Activated T-helper 17 cell treated with anti-CD3 and anti-CD28 coated beads, Interleukin-2, amount 50 U/mL, for 72 hours (primary cell): ENCODE measurements at places on chromosomes 6 and 20. TPM values are rescaled to one million over a fixed set of nuclear protein-coding genes. Genes with fewer than 3 reads are reported as not detected.
A peak's percentile ranks its signal among the peaks of the same experiment; 100 is the strongest.

Gene TNFRSF6B
- total RNA-seq, result not detected

Gene TBP
- total RNA-seq, result 25.6 TPM

DNA sequence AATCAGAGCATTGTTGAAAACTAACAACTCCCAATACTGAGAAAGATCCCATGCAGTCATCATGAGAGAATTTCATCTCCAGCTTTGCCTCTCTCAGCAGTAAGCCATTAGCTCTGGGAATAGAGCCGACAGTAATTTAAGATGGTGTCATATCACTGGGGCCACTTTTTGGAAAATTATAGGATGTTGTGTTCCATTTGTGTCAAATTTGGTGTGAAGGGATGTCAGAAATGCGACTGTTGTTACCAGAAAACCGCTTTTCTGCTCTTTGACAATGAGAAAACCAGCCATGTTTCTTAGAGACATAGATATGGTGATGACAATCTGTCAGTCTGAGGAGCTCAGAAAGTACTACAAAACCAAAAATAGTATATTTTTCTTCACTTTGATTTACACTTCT is 106.3 kb upstream of the KHDRBS2 start:
- ATAC-seq, result no peak

GRCh38 chr20:48949304-48950170 is 28.0 kb downstream of the ARFGEF2 start:
- no peak for ATAC-seq

GRCh38 chr6:145561095-145562072 is 173.9 kb downstream of the EPM2A start:
- no peak for ATAC-seq

DNA sequence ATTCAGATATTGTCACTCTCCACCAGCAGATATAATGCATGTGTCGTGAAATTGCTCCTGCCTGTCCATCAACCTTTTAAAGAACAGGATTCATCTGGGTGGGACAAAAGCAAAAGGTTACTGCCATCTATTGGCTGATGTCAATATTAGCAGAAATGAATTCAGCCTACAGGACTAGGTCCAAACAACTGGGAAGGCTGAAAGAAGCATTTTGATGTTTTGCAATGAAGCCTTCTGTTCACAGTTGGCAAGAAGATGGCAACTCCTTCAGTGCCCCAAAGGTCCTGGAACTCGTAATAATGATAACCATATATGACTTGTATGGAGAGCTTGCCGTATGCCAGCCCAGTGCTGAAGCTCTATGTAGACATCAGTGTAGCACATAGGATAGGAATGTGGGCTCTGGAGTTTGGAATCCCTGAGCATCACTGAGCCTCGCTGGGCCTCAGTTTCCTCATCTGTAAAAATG is 7.5 kb downstream of the BCAS1 start:
- ATAC-seq, result peak; percentile 41

- ATAC-seq, result no peak
These were observed 75.1 kb upstream of the B3GAT2 start for GRCh38 chr6:71031912-71032311.

DNA sequence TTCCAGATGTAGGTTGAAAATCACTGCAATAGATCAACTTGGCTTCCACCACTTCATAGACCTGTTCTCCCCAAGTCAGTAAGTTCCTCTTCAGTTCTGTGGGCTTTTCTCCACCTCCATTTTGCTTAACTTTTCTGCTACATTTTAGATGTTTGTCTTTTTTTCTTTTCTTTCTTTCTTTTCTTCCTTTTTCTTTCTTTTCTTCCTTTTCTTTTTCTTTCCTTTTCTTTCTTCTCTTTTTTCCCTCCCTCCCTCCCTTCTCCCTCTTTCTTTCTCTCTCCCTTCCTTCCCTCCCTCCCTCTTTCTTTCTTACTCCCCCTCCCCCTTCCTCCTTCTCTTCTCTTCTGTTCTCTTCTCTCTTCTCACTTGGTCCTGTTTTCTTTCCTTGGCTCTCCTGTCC is 6.9 kb upstream of the FAM8A1 start:
- no peak for ATAC-seq

- ATAC-seq, result no peak
These were observed 10.0 kb downstream of the TXNDC5 start for GRCh38 chr6:7900621-7901020.
